Activated gamma-delta T cell (primary cell): ENCODE measurements at places on chromosomes 13 and 19.
A peak's percentile ranks its signal among the peaks of the same experiment; 100 is the strongest.

DNA sequence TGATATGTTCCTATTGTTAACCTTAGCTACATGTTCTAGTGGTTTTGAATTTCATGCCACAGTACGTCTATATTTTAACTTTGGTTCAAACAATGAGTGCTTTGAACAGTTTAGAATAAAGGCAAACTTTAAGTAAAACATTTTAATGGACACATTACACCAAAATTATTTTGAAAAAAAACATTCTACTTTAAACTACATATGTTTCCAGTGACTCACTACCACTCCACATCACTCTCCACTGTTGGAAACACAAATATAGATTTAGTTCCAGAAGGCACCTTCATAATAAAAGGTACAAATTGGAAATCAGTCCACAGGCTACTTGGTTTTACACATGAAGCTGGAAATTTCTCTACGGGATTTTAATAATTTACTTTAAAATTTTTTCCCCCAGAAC lies 373.5 kb downstream of the MYO16 start:
- DNase-seq, result no peak

GRCh38 chr13:107999751-108000150 lies 215.6 kb downstream of the LIG4 start:
- no peak for DNase-seq

- DNase-seq, result no peak
These were observed 32.6 kb upstream of the MTIF3 start for GRCh38 chr13:27482983-27483382.

DNA sequence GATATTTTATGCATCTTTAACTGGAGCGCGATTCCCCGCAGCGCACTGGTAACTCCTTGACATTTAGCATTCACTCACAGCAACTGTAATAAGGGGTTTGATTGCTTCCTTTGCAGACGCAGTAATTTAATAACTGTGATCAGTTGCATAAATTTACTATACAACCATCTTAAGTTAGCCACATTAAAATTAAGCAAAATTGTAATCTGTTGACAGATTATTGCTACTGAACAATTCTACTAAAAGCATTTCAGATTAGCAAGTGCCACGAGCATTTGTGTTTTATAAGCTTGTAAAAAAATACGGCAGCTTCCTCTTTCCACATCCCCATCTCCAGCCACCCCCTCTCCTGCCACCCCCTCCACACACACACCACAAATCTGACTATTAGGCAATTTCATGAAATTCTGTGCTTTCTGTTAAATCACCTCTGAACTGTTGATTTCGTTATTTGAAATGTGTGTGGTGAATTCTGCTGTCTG lies 44.4 kb downstream of the TSHZ3 start:
- no peak for DNase-seq

DNA sequence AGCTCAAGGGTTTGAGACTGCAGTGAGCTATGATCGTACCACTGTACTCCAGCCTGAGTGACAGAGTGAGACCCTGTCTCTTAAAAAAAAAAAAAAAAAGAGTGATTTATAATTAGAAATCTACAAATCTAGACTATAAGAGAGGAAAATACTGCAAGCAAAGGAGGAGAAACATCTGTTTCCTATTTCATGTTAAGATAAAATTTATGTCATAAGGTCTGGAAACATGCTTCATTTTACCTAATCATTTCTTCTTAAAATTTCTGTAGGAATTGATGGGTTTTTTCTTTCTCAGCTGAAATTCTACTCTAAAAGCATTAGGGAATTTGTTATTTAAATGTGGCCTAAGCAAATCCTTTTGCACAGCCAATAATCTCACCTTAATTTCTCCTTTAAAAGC lies 53.2 kb downstream of the C13orf42 start:
- no peak for DNase-seq

DNA sequence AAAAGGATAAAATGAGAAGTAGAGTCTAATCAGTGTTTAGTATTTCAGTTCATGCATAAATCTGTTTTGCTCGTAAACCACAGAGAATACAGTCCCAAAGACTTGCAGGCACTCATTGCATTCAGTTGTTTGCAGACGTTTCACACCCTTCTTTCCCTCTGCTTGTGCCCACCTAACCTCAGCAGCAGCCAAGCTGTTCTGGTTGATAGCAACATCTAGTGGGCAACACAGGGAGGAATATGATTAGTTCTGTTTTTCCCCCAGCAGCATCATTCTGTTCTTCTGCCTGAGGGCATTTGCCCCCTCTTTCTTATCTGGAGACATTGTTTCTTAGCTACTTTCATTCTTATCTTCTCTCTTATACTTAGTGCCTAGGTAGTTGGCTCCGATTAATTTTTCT lies 135.6 kb downstream of the PAN3 start:
- no peak for DNase-seq

DNA sequence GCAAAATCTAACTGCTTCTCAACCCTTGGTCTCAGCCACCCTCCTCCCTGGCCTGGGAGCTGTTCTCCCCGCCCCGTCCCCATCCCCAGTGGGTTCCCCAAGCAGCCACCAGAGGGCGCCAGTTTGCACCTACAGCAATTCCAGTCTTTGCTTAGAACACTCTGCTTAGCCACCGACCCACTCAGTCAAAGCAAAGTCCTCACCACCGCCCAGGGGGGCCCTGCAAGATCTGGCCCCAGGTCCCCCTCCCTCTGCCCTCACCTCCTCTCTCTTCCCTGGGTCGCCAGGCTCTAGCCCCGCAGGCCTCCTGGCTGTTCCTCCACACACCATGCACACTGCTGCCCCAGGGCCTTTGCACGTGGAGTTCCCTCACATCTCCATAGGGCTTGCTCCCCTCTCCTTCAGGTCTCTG lies 12.4 kb downstream of the TMEM143 start:
- DNase-seq, result no peak

DNA sequence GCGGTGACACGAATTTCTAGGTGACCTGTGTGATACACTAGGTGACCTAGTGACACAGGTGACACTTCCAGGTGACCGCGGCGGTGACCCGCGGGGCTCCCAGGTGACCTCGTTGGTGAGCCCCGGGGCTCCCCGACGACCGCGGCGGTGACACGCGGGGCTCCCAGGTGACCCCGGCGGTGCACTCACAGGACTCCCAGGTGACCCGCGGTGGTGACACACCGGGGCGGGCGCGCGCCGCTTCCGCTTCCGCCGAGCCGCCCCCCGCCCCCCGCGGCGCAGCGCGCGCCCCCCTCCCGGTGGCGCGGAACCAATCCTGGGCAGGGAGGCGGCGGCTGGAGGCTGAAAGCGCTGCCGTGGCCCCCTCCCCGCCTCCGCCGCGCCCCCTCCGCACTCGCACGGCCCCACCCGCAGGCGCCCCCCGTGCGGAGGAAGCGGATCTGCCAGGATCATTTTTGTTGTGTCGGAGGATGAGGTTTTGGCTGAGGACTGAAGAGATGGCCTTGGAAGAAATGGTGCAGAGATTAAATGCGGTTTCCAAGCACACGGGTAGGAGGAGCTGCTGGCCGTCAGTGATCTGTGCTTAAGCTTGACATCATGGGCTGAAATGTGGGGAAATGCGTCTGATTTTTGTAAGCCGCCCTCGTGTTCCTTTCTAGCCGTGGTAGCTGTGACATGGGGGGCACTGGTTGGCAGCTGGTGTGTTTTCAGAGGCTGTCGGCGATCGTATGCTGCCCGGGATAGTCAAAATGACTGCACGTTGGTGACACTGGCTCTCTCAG lies at the start of gene MCF2L:
MCF2L (plus strand) TSS at position 305 of the 782 bp plus-strand sequence; CDS start at position 471, 166 bp downstream.
- DNase-seq, result peak; percentile 61

- no peak for DNase-seq
These were observed 20.3 kb upstream of the AKT2 start for GRCh38 chr19:40305403-40305802.

GRCh38 chr19:3162418-3163229 lies 15.9 kb upstream of the S1PR4 start:
- no peak for DNase-seq

DNA sequence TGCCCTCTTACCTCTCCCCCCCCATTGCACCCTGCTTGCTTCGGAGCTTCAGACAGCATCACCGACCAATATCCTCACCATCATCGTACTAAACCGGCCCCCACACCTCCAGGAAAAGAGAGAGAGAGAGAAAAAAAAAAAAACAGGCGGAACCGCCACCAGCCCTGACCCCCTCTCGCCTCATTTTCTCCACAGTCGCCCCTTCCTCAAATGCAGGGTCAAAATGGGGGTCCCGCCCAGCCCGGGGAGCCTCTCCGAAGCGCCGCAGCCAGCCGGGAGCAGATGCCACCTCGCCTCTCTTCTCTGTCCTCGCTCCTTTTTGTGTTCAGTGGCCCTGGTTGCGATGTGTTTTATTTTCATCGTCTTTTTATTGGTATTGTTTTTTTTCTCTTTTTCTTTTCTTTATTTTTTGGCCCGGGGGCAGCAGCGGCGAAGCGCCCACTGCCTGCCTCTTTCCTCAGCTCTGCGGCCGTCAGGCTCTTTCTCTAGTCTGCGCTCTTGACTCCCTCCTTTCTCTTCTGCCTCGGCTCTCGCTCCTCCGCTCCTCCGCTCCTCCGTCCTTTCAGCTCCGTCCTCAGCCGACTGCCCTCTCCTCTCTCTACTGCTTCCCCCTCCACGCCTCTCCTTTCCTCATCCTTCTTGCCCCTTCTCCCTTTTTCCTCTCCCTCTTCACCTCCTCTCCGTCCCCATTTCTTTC lies 41.4 kb downstream of the DEDD2 start:
- DNase-seq, result no peak

GRCh38 chr19:871446-872265 lies 12.2 kb downstream of the CFD start:
- no peak for DNase-seq

DNA sequence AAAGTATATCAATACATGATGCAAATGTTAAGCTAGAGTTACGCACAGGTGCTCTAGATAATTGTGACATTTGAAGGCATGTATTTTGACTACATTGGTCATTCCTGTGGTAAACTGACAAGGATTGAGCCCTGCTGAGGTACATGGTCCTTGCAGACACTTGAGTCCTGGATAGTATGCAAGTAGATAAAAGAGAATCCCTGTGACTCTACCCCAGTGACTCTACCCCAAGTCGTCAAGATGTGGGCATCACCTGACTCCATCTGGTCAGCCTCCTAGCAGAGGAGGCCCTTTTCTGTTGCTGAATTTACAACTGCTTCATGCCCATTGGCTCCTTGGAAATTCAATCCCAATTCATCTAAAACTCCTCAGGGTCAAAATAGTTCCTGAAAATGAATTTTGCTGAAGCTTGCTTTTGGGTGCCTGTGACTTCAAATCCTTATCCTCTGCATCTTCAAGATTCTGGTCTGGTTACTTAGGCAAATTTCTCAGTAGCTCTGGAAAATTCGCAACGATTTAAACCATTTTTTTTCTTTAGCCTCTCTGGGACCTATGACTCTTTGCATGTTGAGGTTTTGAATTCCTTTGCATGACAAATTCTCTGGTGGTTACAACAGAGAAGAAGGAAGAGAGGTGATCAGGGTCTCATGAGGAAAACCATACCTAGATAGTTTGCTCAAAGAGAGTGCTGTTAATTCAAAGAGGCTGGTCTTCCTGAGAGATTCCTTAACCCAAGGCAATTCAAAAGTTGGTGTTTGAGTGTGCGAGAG lies 422.1 kb downstream of the FGF9 start:
- no peak for DNase-seq

GRCh38 chr13:109361562-109362289 lies 424.7 kb downstream of the IRS2 start:
- no peak for DNase-seq

DNA sequence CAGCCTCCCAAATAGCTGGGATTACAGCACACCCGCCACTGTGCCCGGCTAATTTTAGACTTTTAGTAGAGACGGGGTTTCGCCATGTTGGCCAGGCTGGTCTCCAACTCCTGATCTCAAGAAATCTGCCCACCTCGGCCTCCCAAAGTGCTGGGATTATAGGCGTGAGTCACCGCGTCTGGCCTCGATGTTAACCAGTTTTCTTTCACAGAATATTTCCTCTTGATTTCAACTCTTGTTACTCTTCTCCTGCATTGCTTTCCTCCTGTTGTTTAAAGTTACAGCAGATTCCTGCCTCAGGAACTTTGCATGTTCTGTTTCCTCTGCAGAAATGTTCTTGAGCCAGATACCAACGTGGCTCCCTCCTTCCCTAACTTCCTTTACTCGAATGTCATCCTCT lies 3.7 kb upstream of the PEX11G start:
- DNase-seq, result no peak

GRCh38 chr13:30856005-30856790 lies 49.9 kb upstream of the MEDAG start:
- DNase-seq, result no peak

GRCh38 chr13:74891610-74892009 lies 590.4 kb downstream of the TBC1D4 start:
- DNase-seq, result no peak

DNA sequence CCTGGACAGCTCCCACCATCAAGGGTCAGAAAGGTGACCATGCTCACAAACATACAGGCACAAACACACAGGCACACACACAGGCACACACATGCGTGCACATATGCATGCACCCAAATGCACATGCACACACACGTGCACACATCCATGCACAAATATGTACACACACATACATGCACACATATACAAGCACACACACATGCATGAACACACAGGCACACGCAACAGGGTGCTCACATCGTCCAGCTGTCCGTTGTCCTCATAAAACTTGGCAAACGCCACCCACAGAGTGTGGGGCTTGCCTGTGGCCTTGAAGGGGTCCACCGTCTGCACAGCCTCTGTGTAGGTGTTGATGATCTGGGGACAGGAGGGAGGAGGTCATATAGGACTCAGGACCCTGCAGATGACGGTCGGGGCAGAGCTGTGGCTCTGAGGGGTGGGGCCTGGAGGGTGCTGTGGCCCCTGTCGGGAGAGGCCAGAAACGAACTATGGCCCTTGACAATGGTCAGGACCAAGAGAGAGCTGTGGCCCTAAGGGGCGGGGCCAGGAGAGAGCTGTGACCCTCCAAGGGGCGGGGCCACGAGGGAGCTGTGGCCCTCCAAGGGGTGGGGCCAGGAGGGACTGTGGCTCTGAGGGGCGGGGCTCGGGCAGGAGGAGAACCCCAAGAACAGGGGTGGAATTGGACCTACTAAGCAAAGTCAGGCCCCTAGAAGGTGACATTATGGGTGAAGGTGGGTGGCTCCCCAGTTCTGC lies 6.2 kb downstream of the XAB2 start:
- no peak for DNase-seq

GRCh38 chr19:48340995-48341394 lies 15.6 kb downstream of the EMP3 start:
- no peak for DNase-seq

DNA sequence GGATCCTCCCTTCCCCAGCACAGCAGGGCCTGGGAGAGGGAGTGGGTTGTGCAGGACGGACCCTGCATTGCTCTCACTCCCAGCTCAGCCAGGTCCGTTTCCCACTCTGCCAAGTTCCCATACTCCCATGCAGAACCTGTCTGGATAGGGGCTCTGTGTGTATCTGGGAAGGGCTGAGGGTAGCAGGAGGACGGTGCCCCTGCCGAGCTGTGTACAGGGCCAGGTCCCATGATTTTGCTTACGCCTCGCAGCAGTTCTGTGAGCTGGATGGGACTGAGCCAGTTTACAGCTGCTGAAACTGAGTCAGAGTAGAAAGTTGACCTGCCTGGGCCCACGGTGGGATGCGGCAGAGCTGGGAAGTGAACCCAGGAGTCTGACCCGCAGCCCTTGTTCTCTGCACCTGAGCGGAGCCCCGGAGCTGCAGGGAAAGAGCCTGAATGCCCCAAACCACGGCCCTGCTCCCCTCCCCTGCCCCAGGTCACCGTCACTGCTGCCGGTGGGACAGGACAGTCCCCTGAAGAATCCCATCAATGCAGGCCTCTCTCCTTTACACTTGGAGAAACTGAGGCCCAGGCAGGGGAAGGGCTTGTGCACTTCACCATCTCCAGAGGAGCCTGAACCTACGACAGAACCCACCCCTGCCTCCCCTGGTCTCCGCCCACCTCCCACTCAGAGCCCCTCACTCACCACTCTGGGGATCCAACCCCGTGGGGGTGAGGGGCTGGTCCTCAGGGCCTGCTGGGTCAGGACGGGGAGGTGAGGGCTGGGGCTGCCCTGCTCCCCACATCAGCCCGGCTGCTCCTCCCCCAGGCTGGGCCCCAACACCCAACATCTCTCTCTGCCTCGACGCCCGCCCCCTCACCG lies 3.5 kb downstream of the LILRB5 start:
- DNase-seq, result no peak
